Fibroblast of mammary gland (primary cell): ENCODE measurements at places on chromosomes 3 and 15.

GRCh38 chr3:80036176-80036575, 268.4 kb upstream of the ROBO1 start:
- no peak for DNase-seq

GRCh38 chr3:133591271-133591742, 17.8 kb downstream of the CDV3 start:
- DNase-seq, result peak; percentile 43

GRCh38 chr3:34219556-34219955, 421.1 kb downstream of the PDCD6IP start:
- no peak for DNase-seq

GRCh38 chr3:188792793-188793192, 379.0 kb upstream of the TPRG1 start:
- no peak for DNase-seq
